ENCODE measurements at places on chromosomes 16 and 17. TPM values are rescaled to one million over a fixed set of nuclear protein-coding genes. Genes with fewer than 3 reads are reported as not detected.
A peak's percentile ranks its signal among the peaks of the same experiment; 100 is the strongest.

DNA sequence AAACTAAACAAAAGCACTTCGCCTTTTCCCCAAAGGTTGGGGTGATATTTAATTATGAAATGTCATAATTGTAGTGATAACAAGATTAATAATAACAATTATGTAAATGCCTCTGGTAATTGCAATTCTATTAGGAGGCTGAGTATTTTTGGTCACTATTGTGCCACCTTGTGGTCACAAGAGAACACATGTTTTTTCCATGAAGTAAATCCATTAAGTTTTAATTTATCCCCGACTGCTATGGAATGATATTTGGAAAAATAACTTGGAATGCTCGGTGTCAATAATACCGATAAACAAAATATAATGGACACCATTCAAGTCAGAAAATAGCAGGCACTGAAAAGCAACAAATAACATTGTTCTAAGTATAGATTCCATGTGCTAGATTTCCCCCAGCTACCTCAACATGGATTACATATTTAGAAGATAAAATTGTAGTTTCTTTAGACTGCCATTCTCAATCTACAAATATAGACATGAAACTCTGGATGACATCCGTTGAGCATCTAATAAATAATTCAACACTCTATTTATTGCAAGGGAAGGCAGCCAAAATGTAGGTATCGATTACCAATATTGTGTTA, 25.0 kb upstream of the KCNJ2 start:
- DNase-seq: no peak

C16orf54 gene
- 0.14 TPM for total RNA-seq

DNA sequence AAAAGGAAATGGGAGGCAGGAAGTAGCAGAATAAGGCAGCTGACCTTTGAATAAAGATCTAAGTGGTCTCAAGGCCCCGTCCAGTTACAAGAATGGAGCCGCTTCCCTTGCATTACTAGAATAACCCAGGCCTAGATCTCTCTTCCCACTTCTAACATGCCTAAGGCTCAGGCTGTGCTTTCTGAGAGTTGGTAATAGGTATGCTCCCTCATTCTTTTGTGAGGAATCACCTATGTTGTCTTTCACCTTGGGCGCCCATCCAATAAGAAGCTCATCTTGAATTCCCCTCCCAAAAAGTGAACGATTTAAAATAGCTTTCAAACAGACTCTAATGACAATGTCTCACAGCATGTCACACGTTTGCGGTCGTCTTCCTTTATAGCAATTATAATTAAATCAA, 101.2 kb downstream of the KCNJ2 start:
- no peak for DNase-seq

- DNase-seq: no peak
Measured at GRCh38 chr16:54806378-54806777, 124.3 kb upstream of the IRX5 start.

DNA sequence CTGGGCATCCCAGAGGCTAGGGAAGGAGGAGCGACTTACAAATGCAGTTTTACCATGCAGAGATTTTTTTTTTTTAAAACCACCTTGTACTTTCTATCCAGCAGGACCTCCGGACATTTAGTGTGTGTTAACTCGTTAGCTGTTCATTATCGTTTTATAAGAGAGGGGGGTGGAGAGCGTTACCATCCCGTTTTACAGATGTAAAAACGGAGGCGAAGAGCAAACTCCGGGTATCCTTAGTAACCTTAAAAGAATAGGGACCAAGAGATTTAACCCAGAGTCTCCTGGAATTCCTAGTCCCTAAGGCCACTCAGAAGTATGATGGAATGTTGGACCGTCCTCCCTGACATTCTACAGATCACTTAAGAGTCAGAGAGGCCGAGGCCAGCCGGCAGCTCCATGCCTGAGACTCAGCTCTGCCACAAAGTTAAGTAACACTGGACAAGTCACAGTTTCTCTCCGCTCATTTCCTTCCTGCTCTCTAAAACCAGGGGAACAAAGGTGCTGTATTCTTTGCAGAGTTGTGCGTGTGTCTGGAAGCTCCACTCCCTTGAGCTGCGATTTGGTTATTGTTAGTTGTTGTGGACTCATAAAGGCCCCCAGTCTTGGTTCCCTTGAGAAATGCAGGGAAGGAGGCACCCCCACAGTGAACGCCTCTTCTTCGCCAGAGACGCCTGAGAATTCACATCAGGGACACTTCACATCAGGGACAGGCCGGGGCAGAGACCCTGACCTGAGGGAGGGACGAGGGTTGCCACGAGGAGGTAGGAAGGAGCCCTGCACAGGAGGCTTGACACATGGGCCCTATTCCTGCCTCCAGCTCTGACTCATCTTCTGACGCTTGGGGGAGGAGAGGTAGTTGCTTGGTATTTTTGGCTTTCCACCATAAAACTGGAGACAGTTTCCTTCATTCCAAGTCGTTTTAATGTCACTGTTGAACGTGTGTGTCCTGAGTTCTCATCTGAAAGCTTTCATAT, 1.2 kb downstream of the DUSP14 start:
- DNase-seq: peak; percentile 41

NPIPB2 gene
- 24.7 TPM for total RNA-seq

GRCh38 chr16:55495616-55496289, 13.1 kb upstream of the LPCAT2 start:
- DNase-seq: no peak

DNA sequence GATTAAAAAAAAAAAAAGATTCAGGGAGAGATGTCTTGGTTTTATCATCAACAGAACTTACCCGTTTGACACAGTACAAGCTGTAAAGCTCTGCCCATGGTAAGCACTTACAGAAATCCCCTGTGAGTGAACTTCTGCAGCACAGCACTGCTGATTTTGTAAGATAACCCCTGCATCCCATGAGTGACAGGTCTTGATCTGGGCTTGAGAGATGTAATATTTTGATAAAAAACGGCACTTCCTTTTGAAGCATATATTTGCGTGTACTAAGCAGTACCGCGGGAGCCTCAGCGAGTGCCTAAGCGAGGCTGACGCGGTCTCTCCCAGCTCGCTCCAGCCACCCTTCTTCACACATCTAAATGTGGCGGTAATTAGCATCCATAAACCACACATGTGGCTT, 50.5 kb downstream of the IKZF3 start:
- DNase-seq: no peak

GRCh38 chr16:55453909-55454308, 25.1 kb upstream of the MMP2 start:
- no peak for DNase-seq

GRCh38 chr16:66622863-66623262, 18.4 kb downstream of the CMTM3 start:
- no peak for DNase-seq

GRCh38 chr17:72270273-72270924, 149.6 kb downstream of the SOX9 start:
- no peak for DNase-seq

RNF112 gene
- 4.9 TPM for total RNA-seq

TBX6 gene
- 6.6 TPM for total RNA-seq

DNA sequence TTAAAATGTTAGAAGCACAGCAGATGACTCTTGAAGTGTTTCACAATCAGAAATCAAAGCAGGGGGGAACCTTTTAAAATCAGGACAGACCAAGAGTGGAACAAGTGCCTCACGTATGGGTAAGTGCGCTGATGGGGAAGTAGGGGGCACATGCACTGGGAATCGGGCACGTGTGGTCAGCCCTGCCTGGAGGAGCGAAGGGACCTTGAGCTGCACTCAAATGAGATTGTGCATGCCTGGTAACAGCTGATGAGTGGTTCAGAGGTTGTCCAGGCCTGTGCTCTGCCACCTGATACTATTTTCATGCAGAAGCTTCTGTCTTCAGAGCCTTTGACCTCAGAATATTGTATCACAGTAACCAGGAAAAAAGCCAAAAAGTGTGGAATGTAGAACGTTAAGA, 13.7 kb upstream of the XYLT2 start:
- DNase-seq: no peak

FKBP10 gene
- total RNA-seq: 243 TPM

OSGIN1 gene
- 1.7 TPM for total RNA-seq

GRCh38 chr16:502179-502943, 25.2 kb upstream of the CAPN15 start:
- no peak for DNase-seq

DNA sequence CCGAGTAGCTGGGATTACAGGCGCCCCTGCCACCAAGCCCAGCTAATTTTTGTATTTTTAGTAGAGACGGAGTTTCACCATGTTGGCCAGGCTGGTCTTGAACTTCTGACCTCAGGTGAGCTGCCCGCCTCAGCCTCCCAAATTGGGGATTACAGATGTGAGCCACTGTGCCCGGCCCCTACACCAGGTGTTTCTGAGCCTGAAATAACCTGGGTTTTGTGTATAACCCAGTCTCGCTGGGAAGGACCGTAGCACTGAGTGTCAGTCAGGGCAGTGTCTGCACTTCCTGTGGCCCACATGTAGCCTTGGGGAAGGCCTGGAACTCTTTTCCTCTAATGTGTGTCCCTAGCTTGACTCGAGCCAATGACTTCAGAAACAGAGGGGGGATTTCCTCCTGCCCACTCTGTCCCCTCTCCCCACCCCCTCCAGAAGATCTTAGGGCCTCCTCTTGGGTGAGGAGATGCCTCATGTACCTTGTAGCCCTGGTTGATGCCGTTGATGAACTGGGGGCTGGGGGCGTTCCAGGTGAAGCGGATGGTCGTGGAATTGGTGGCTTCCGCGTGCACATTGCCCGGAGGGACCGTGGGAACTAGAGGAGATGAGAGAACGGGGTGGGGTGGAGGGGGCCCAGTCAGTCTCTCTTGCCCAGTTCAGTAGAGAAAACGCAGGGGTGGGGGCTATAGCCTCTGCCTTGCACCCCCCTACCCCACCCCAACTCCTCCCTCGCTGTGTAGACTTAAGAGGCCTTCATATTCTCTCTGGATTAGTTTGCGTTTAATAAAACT, 102.6 kb upstream of the CDC42EP4 start:
- DNase-seq: no peak

- no peak for DNase-seq
Measured at GRCh38 chr17:52237151-52237550, 78.6 kb upstream of the CA10 start.

GRCh38 chr16:71889147-71889546, 5.2 kb upstream of the ZNF821 start:
- DNase-seq: no peak

GRCh38 chr17:80428796-80429195, 13.8 kb downstream of the ENDOV start:
- DNase-seq: no peak

DNA sequence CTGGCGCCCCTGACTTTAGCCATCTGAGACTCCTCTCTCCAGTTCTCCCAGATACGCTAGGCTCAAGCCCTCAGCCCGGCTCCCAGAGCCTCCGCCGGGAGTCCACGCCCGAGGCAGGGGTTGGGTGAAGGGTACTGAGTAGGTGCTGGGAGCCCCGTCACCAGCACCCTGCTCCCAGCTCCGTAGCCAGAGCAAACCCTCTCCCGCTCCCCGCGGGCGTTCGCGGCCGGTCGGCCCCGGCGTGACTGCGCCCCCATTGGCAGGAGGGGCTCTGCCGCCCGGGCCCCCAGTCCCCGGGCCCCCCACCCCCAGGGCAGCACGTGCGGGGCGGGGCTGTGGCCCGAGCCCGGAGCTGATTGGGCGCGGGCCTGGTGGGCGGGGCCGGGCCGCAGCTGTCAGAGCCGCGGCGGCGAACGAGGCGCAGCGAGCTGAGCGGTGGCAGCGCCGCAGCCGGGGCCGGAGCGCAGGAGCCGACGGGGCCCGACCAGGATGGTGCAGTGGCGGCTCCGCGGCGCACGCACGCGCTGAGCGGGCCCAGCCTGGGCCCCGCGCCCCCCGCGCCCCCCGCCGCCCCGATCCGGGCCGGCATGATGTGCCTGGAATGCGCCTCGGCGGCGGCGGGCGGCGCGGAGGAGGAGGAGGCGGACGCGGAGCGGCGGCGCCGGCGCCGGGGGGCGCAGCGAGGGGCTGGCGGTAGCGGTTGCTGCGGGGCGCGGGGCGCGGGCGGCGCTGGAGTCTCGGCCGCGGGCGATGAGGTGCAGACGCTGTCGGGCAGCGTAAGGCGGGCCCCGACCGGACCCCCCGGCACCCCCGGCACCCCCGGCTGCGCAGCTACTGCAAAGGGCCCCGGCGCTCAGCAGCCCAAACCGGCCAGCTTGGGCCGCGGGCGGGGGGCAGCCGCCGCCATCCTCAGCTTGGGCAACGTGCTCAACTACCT, at the start of gene SPNS2:
SPNS2 (plus strand) TSS at position 421 of the 937 bp plus-strand sequence; CDS start at position 588, 167 bp downstream.
- DNase-seq: peak; percentile 77

DNA sequence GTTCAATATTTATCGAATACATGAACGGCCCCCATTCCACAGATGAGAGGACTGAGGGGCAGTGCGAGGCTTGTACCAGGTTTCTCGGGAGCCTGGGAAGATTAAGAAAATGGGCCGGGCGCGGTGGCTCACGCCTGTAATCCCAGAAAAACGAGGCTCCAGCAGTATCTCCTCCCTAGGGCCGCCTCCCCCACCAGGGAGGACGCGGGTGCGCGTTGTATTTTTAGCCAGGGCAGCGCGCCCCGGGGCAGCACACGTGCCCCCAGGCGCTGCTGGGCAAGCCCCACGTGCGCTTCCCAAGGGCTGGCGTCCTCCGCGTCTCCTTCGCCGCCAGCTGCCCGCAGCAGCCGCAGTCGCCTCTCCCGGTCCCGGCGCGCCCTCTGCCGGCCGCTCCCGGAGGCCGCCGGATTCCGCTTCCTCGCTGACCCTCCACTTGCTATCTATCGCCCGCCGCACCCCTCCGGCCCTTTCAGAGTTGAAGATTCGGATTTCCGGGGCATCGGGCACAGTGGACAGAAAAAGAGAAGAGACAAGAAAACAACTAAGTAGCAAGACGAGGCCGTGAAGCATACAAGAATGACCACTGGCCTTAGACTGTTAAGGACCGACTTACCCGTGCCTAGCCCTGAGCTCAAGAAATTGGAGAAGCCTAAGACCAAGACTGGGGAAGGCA, 1.9 kb upstream of the YBX2 start:
- peak; percentile 94 for DNase-seq

DNA sequence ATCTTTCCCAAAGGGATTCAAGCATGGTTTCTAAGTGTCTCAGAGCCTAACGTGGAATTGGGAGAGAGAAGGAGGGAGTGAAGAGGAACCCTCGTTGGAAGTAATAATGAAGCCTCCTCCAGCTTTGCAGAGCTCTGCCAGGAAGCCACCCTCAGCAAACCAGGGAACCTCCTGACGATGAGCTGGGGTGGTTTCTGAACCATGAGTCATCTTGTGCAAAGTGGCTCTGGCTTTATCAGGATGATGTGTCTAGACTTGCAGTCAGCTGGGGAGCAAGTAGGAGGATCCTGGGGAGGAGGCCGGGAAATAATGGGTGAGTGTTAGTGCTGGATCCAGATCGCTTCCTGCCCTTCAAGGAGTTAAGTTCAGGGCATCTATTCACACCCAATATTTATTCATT, 191.7 kb upstream of the RBFOX1 start:
- no peak for DNase-seq

- DNase-seq: no peak
Measured at GRCh38 chr17:68792042-68792685, 163.0 kb downstream of the ABCA8 start.

DNA sequence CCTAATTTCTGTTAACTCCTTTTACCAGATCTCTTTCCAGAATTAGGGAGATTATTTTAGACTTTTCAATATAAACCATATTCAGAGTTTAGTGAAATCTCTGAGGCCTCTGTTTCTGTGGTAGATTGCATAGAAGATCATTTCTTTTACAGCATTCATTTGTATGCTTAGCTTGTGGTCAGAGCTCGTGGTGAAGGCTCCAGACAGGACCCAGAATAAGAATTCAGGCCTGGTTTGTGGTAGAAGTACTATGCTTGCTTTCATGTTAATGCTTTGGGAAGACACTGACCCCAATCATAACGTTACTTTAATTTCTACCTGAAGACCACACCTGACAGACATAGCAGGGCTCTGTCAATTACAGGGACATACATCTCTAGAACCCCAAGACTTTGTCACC, 258.1 kb downstream of the FTO start:
- DNase-seq: no peak

Measured in WTC11 (cell line).